ENCODE measurements at places on chromosomes 13 and 19. TPM values are rescaled to one million over a fixed set of nuclear protein-coding genes. Genes with fewer than 3 reads are reported as not detected.

The SIGLEC8 gene
- not detected for total RNA-seq

DNA sequence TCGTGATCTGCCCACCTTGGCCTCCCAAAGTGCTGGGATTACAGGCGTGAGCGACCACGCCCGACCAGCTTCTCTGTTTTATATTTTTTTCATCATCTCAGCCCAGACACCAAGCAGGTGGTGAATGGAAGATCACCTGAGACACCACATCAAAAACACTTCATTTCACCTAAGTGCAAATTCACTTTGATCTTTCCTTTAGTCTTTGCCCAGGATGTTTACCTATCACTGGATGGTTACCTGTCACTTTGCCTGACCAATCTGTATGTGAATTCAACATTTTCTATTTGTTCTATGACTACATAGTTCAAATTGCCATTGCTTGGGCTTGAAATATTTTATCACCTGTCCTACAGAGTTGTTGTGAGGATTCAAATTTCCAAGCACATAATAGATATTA, 65.7 kb downstream of the PAN3 start:
- DNase-seq = no peak

The PSG3 gene
- total RNA-seq = 0.78 TPM

DNA sequence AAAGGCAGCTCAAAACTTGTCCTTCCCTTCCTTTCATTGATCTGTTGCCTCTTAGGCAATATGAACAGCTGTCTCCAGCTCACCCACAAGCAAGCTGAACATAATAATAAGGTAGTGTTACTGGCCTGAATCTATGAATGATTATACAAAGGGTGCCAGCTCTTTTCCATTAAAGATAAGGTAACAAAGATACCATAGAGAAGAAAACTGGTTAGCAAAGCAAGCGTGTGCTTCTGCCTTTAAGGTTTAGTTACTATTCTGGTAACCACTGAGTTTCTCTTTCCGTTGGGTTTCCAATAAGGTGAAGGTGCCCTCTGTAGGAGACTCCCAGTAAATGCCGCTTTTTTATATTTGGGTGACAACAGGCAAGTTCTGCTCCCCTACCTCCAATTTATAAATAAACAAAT, 12.1 kb upstream of the DACH1 start:
- no peak for DNase-seq

- no peak for DNase-seq
These were observed 394.3 kb downstream of the FOXO1 start for GRCh38 chr13:40271931-40272775.

The CEACAM3 gene
- total RNA-seq = not detected

GRCh38 chr19:44856421-44857083, 10.5 kb downstream of the NECTIN2 start:
- DNase-seq = no peak

GRCh38 chr13:32660227-32660626, 74.0 kb downstream of the PDS5B start:
- no peak for DNase-seq

The LILRA6 gene
- total RNA-seq = not detected

DNA sequence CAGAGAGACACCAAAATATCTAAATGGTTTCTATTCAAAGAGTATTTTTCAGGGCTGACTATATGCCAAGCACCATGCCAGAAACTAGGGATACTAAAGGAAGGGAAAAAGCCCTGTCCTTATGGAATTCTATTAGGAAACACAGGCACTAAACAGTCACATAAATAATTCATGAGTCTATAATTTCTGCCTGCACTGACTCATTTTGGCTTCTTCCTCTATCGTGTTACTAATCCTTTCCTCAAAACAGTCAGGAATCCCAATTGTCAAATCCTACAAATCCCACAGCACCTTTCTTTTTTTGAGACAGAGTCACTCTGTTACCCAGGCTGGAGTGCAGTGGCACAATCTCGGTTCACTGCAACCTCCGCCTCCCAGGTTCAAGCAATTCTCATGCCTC, 29.2 kb downstream of the XPO4 start:
- no peak for DNase-seq

The SERPINE3 gene
- total RNA-seq = not detected

The PGLYRP1 gene
- total RNA-seq = not detected

Data from activated naive CD4-positive, alpha-beta T cell treated with anti-CD3 and anti-CD28 coated beads, Interleukin-2, amount 50 U/mL, for 72 hours (primary cell).